Stimulated activated CD4-positive, alpha-beta T cell treated with anti-CD3 and anti-CD28 coated beads, Interleukin-4, amount 100 ng/mL, for 4 hours (primary cell): ENCODE measurements at places on chromosomes 11 and 22.
A peak's percentile ranks its signal among the peaks of the same experiment; 100 is the strongest.

- DNase-seq, result no peak
Observed at GRCh38 chr22:30492144-30492543, 13.4 kb downstream of the SEC14L4 start.

GRCh38 chr11:17905477-17905876 is 107.4 kb downstream of the SERGEF start:
- DNase-seq, result no peak

- no peak for DNase-seq
Observed at GRCh38 chr11:86578727-86579405, 93.5 kb downstream of the ME3 start.

DNA sequence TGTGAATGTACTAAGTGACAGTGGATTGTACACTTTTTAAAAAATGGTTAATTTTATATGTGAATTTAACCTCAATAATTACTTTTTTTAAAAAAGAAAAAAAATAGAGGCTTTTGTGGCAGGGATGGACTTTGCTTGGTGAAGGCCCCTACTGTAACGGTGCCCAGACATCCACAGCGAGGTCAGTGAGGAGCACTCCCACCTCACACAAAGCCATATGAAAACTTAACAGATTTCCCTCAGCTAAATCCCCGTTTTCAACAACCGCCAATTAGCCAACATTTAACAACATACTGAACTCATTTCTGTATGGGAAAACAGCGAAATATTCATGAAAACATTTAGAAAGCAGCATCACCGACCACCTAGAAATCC is 642 bp upstream of the C11orf58 start:
- no peak for DNase-seq

- DNase-seq, result no peak
Observed at GRCh38 chr22:28013611-28014010, 94.6 kb upstream of the PITPNB start.

- no peak for DNase-seq
Observed at GRCh38 chr22:32991353-32992101, 66.7 kb downstream of the SYN3 start.

- DNase-seq, result no peak
Observed at GRCh38 chr11:130467116-130467900, 18.9 kb downstream of the ADAMTS15 start.

GRCh38 chr11:75827562-75827961 is 12.6 kb downstream of the UVRAG start:
- no peak for DNase-seq

DNA sequence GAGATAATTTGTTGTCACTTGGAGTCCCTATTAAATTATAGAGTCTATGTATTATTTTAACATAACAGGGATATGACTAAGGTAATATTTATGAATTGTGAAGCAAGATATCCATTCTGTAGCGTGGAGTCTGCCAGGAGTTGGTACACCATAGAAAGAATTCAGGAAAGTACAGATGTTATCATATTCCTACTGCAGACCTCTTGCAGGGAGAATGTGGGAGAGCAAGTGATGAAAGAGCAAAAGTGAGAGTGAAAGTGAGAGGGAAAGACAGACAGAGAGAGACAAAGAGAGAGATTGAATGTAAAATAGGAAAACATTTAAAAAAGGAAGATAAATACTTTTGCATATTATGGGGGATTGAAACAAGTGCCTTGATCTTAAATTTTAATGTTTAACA is 468.8 kb downstream of the CNTN5 start:
- no peak for DNase-seq

GRCh38 chr11:37558619-37559210 is 960.7 kb upstream of the RAG2 start:
- no peak for DNase-seq

- peak; percentile 66 for DNase-seq
Observed at GRCh38 chr11:126355324-126355925, at the start of gene ST3GAL4. Gene ST3GAL4 (plus strand): TSS chr11:126355686. CDS start chr11:126406156, 50,470 bp downstream.

- no peak for DNase-seq
Observed at GRCh38 chr22:50444663-50445062, 30.2 kb downstream of the SBF1 start.

- no peak for DNase-seq
Observed at GRCh38 chr11:80297858-80298632, 857.2 kb upstream of the TENM4 start.

DNA sequence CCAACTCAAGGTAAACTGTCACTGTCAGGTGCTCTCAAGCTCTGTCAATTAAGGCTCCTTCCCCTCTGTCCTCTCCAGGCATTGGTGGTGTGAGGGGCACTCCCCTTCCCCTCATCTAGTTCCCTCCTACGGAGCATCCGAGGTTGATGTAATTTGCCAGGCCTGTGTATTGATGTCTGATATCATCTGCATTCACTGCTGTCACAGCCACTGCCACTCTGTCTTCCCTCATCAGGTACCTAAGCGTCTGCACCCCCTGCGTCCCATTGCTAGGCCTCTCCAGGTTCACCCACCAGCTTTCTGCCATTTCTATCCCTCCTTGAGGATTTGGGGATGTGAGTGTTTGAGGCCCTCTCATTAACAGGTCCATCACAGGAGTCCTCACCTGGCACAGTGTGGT is 50.0 kb upstream of the SYT13 start:
- DNase-seq, result no peak

- DNase-seq, result no peak
Observed at GRCh38 chr11:34601609-34602008, 19.3 kb upstream of the EHF start.

- DNase-seq, result no peak
Observed at GRCh38 chr11:72735495-72736027, 16.6 kb downstream of the ARAP1 start.

- no peak for DNase-seq
Observed at GRCh38 chr11:119793335-119793984, 64.5 kb upstream of the NECTIN1 start.

GRCh38 chr11:114353443-114353842 is 46.9 kb downstream of the C11orf71 start:
- no peak for DNase-seq

GRCh38 chr11:65538915-65539743 is 14.2 kb downstream of the SCYL1 start:
- DNase-seq, result no peak

GRCh38 chr11:82718307-82718706 is 15.4 kb downstream of the FAM181B start:
- no peak for DNase-seq

DNA sequence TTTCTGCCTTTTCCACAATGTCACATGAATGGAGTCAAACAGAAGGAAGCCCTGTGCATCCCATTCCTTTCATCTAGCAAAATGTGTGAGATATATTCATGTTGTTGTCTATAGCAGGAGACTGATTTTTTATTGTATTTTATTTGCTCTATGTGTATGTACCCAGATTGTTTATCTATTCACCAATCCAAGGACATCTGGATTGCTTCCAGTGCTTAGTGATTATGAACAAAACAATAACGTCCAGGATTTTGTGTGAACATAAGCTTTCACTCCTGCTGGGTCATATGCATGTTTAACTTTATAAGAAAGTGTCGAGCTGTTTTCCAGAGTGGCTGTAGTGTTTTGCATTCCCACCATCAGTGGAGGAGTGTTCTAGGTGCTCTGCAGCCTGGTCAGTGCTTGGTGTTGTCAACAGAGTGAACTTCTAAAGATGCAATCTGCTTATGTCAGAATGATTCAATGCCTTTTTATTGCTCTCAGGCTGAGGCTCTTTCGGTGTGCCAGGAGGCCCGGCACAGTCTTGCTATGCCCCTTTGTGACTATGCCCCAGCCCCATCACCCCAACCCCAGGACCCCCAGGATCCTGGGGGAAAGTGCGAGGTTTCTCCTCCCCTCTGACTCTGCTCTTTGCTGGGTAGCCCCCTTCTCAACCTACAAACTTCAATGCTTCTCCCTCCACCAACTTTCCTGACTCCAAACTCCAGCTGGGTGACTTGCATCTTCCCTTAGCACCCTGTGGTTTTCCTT is 19.9 kb upstream of the SYT13 start:
- no peak for DNase-seq

DNA sequence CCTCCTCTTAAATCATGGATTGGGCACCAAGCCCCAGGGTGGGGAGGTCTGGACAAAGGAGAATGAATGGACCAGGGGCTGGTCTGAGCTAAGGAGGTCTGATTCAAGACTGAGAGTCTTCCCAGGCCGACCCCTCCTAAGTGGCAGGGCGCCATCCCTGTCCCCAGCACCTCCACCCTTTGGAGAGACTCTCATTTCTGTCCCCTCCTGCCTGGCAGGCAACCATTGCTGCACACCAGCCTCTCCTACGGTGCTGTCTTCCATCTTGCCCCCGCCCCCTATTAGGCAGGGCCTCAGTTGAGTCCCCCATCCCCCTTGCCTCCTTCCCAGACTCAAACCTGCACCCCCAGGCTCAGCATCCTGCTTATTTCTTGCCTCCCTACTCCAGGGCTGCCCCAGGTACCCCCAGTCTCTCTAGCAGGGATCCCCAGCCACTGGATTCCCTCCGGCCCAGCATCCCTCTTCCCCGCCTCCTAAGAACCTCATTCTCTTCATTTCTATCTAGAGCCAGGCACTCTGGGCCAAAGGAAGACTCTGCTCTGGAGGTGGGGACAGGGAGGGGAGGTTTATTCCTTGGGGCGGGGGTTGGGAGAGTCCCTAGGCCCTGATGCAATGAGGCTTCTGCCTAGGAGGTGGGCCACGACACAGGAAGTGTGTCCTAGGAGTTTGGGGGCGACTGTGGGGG is 1.7 kb upstream of the RCOR2 start:
- DNase-seq, result no peak

GRCh38 chr11:116329354-116330090 is 443.3 kb downstream of the BUD13 start:
- DNase-seq, result no peak

DNA sequence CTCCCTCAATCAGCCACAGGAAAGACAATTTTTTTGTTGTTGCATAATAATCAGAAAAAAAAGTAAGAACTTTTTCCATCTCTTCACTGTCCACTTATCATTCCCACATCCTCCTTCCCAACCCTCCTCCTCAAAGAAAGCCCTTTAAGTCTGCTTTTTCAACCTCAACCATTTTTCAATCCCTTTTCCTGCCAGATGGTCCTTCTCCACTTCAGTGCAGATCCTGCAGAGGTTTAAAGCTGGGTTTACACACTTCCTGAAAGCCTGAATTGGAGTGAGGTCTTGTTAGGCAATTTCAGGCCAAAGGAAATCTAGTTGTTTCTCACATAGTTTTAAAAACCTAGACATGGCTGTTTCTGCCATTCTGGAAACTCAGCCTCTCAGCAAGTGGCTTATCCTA is 78.3 kb downstream of the RPL27A start:
- DNase-seq, result no peak

DNA sequence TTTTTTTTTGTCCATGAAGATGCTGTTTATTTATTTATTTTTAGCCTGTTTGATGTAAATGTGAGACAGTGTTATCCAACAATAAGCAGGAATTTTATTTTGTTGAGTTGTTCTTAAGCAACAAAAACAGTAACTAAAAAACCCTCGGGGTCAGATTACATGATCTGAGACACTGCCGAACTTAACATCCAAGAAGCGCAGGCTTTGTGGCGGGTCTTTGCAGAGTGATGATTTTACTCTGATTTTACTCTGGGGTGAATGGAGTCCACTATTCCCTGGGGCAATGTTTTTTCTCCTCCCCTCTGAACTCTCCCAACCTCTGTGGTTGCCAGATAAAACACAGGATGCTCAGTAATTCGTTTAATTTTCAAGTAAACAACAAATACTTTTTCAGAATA is 450.1 kb upstream of the B3GAT1 start:
- no peak for DNase-seq

DNA sequence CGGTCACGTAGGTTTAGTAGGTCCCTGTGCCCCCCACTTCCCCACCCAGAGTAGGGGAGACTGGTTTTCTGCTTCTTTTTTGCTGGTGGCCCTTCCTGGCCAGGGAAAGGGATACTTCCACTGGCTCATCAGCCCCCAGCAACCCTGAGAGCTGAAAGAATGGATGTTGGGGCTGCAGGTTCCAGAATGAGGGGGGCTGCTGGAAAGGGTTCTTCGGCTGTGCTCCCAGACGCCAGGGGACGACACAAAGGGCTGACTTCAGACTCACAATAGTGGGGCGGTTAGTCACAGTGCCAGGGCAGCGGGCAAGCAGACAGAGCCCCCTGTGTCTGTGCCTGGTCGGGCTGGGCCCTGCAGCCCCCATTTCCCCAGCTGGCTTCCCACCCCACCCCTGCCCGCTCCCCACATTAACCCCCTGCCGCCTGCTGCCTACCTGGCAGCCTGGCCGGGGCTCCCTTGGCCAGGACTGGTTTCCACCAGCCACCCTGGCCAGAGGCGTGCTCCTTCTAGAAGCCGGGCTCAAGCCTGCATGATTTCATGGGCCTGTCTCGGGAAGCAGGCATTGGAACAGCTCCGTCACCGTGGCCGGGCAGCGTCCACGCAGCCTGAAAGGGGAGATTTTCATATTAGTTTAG is 79.1 kb upstream of the WNT7B start:
- DNase-seq, result no peak

- no peak for DNase-seq
Observed at GRCh38 chr11:2534134-2534956, 89.5 kb downstream of the KCNQ1 start.

DNA sequence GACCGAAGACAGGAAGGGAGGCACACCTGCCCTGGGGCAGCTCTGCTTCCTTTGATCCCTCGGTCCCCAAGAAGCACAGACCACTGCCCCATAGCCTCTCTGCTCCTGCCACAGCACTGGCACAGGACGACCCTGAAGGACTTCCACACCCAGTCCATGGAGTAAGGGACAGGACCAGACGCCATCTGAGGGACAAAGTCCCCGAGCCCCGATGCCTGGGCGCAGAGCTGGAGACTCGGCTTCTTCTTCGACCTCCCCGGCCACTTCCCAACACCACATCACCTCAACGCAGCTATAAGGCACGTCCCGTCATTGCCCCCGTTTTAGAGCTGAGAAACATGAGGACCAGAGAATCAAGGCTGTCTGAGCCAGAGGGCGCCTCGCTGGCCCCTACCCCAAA is 310.5 kb downstream of the BRD1 start:
- no peak for DNase-seq

GRCh38 chr11:57303280-57303989 is 21.3 kb downstream of the TNKS1BP1 start:
- DNase-seq, result no peak

DNA sequence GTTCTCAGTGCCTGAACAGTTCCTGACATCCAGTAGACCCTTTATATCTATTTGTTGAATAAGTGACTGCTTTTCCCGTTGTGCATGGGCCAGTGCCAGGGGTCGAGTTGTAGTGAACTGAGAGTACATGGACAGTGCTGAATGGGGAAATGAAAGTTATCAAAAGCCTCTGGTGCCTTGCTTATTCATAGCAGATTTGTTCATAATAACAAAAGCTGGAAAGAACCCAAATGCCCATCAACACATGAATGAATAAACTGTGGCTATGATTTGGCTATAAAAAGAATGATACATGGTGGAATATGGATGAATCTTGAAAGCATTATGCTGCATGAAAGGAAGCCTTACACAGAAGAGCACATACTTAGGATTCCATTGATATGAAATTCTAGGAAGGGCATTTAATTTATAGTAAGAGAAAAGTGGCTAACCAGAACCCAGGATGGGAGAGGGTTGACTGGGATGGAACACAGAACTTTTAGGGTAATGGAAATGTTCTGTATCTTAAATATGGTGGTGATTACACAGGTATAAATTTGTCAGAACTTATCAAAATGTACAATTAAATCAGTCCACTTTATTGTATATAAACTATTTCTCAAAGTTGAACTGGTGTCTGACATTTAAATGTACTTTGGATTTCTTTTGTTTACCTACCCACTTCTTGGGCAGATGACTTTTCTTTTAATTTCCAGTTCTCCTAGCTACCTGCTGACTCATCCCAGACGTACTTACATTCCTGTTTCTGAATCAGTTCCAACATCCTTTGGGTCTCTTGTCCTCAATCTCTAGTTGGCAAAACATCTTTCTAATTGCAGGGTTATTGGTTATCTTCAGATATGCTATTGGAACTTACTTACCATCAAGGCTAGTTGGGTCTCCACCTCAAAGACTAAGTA is 42.8 kb downstream of the PACS1 start:
- no peak for DNase-seq
